ENCODE measurements at places on chromosomes 12 and 14. TPM values are rescaled to one million over a fixed set of nuclear protein-coding genes. Genes with fewer than 3 reads are reported as not detected.

- DNase-seq, result no peak
These were observed 48.4 kb upstream of the TMTC2 start for GRCh38 chr12:82638324-82638723.

DNA sequence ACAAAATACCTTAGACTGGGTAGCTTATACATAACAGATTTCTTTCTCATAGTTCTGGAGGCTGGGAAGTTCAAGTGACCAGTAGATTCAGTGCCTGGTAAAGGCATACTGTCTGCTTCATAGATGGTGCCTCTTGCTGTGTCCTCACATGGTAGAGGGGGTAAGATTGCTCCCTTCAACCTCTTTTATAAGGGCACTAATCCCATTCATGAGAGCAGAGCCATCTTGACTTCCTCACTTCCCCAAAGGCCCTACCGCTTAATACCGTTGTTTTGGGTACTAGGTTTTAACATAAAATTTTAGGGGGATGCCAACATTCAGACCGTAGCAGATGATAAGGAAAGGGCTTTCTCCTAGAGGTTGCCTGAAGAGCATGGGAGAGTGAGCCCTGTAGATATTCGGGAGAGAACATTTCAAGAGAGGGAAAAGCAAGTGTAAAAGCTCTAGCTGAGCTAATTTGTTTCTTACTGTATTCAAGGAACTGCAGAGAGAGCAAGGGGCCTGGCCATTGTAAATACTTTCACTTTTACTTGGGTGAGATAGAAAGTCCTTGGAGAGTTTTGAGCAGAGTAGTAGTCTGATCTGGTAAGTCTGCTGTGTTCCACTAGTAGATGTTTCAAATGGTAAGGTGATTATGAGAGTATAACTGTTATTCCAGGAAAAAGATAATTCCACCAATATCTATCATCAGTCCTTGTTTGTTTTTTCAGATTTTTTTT, 27.3 kb downstream of the FRS2 start:
- no peak for DNase-seq

DNA sequence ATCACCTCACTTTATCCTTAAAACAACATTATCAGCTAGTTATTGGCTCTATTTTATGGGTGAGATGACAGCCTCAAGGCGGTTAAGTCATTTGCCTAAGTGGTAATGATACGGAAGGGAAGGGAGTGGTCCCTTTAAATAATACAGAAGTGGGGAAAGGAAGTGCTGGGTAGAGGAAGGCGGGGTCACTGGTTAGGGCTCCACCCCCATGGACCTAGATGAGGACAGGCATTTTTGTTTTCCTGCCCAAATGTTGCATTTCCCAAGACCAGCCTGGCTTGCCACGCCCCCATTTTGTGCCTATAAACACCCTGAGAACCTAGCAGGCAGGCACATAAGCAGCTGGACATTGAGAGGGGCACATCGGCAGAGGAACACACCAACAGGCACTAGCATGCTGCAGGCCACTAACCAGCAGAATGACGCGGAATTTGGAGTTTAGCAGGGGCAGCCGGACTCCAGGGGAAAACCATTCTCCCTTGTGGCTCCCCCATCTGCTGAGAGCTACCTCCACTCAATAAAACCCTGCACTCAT, 100.9 kb downstream of the EPS8 start:
- peak; percentile 33 for DNase-seq

DNA sequence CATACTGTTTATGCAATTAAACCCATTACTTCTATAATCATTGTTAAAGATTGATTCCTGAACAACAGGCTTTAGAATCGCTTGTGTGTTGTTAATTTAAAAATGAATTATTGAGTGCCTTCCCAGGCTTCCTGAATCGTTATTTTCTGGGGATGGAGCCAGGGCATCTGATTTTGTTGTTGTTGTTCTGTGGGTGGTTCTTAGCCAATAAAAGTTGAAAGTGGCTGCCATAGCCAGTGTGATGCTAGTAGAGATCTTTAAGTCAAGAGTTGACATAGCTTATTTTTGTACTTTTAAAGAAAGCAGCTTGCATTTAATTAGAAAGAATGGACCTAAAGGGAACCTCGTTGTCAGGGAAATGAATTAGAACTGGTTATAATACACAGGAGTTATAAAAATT, 6.4 kb downstream of the GOLGA5 start:
- DNase-seq, result no peak

GRCh38 chr14:96861568-96862310, 64.6 kb downstream of the VRK1 start:
- peak; percentile 14 for DNase-seq

DNA sequence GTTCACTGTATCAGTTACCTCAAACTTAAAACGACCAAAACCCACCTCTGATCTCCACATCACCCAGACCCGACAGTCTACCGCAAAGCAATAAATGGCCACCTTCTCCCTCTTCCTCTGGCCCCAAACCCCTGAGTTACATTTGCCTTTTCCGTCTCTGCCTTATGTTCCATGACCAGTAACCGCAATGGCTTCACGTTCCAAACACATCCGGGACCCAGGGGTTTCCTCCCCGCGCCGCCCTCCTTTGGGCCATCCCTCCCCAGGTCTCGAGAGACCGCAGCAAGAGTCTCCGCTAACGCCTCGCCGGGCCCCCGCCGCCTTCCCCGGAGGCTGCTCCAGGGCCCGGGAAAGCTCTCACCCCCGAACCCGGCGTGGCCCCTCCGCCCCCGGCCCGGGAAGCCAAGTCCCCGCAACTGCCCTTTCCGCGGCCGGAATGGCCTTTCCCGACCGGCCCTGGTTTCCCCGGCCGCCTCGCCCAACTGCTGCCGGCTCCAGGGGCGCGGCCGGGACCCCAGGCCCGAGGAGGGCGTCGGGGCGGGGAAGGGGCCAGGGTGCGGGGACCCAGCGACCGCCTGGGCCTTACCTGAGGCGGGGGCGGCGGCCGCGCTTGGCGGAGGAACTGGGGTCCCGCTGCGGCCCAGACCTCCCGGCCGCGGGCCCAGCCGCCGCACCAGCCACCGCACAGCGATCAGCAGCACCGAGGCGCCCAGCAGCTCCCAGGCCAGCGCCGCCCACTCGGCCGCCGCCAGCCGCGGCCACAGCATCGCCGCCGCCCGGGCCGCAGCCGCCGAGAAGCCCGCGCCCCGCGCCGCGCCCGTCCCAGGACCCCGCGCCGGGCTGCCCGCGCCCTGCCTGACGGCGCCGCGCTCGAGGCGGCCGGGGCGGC, at the start of gene ANKLE2:
ANKLE2 (minus strand) TSS at position 801 of the 889 bp plus-strand sequence; CDS start at position 767, 34 bp downstream.
- DNase-seq, result peak; percentile 79

The KLHL42 gene
- 17.8 TPM for total RNA-seq

The OTX2 gene
- not detected for total RNA-seq

The RFX4 gene
- total RNA-seq, result not detected
